ENCODE measurements at places on chromosomes 13 and 19. TPM values are rescaled to one million over a fixed set of nuclear protein-coding genes. Genes with fewer than 3 reads are reported as not detected.

GRCh38 chr19:33388231-33388724 lies 14.8 kb downstream of the CEBPG start:
- DNase-seq: no peak

DNA sequence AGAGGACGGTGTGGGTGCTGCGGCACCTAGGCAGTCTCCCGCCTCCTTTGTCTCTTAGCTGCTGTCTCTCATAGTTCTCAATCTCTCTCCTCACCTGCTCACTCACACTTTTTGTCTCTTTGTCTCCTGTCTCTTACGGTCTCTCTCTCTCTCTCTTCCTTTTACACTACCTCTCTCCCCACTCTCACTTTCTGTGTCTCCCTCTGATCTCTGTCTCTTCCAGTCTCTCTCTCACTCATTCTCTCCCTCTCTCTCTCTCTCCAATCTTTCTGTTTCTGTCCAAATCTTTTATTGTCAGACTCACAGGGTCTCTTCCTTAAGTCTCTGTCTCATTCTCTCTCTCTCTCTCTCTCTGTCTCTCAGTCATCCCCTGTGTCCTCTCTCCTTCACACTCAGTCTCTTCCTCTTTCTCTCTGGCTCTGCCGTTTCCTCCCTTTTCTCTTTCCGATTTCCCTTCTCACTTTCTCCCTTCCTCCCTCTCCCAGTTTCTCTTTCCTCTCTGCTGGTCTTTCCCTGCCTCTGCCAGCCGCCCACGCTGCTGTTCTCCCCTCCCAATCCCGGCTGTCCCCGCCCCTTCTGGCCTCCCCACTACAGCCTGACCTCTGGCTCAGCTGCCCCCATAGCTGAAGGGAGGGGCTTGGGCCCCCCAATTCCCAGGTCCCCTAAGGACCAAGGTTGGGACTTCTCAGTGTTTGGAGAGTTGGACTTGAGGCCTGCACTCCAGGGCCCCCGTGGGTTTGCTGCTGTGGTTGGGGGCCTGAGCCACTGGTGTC lies at the start of gene PLEKHA4:
Gene PLEKHA4, minus strand, starts transcription at position 504 of the 773 bp plus-strand sequence. CDS start 997 bp downstream, outside the sequence.
- DNase-seq: peak; percentile 77

- DNase-seq: no peak
Observed at GRCh38 chr13:85590231-85590931, 208.8 kb downstream of the SLITRK6 start.

DNA sequence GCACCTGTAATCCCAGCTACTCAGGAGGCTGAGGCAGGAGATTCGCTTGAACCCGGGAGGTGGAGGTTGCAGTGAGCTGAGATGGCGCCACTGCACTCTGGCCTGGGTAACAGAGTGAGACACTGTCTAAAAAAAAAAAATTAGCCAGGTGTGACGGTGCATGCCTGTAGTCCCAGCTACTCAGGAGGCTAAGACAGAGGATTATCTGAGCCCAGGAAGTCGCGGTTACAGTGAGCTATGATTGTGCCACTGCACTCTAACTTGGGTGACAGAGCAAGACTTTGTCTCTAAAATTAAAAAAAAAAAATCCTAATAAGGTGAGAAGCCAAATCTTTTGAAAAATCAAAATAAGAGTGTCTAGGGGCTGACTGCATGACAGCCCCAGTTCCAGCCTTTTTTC lies 9.7 kb upstream of the CEBPA start:
- DNase-seq: no peak

DNA sequence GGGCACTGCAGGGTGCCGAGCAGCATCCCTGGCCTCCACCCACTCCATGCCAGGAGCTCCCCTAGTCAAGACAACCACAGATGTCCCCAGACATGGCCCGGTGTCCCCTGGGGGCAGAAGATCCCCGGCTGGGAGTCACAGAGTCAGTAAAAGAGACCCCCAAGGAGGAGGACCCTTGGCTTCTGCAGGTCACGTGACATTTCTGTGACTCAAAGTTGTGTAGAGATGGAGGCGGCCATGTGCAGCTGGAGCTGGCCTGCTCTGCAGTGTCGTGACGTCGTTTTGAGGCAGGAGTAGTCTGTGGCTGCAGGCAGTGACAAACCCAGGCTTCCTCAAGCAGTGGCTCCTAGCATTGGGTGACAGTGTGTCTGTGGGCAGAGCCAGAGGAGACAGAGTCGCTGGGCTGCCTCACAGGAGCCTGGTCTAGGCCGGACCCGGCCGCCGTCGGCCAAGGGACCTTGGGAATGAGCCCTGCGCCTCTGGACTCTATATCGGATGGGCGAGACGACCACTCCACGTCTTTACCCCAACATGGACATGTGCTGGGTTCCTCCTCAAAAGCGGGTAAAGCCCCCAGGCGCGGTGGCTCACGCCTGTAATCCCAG lies 7.7 kb upstream of the DIRAS1 start:
- no peak for DNase-seq

GRCh38 chr13:97977982-97978381 lies 24.5 kb downstream of the IPO5 start:
- no peak for DNase-seq

GRCh38 chr19:40735013-40735771 lies 15.1 kb downstream of the ACTMAP start:
- DNase-seq: no peak

DNA sequence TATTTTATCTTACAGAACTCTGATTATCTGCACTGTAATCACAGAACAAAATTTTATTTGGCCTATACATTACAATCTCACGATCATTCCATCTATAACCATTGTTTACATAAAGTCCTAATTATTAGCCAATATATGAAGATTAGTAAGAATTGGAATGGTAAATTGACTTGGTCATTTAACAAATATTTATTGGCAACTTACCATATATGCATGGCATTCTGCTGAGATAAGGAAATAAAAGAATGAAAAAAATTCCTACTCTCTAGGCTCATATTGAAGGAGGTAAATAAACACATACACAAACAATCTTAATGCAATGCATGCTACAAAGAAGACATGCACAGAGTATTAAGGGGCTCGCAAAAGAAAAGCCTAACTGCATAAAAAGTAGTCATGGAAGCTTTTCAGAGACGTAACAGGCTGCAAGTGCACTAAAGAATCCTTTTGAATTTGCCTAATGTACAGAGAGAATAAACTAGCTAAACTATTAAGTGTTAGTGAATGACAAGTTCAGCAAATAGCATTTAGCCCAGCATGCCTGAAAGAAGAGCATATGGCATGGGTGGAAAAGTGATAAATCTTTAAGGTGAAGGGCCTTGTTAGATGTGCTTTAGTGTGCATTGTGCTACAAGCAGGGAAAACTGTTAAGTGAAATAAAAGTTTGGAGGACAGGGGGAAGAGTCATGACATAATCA lies 1131.1 kb downstream of the PCDH9 start:
- no peak for DNase-seq

DNA sequence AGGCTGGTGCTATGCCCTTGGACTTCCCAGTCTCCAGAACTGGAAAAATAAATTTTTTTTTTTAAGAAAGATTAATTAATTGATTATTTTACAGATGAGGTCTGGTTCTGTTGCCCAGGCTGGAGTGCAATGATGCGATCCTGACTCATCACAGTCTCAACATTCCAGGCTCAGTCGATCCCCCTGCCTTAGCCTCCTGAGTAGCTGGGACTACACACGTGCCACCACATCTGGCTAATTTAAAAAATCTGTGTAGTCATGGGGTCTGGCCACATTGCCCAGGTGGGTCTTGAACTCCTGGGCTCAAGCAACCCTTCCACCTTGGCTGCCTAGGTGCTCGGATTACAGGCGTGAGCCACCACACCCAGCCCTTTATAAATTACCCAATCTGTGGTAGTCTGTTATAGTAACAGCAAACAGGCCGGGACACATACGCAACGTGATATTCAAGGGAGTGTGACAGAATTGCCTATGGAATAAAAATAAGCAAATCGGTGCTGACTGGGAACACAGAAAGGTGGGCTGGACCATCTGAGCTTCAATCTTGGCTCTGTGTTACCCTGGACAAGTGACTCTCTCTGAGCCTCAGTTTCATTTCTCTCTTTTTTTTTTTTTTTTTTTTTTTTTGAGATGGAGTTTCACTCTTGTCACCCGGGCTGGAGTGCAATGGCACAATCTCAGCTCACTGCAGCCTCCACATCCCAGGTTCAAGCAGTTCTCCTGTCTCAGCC lies 42.8 kb downstream of the PIN1 start:
- DNase-seq: no peak

GRCh38 chr13:26487781-26488180 lies 69.7 kb upstream of the WASF3 start:
- DNase-seq: no peak

- no peak for DNase-seq
Observed at GRCh38 chr13:102825921-102826706, 19.7 kb upstream of the ERCC5 start.

GRCh38 chr19:31312677-31313244 lies 36.5 kb downstream of the TSHZ3 start:
- no peak for DNase-seq

GRCh38 chr13:28747851-28748250 lies 29.1 kb upstream of the SLC46A3 start:
- DNase-seq: peak; percentile 26

GRCh38 chr13:94677799-94678198 lies 34.5 kb downstream of the SOX21 start:
- no peak for DNase-seq

- DNase-seq: no peak
Observed at GRCh38 chr19:33394723-33395560, 21.4 kb downstream of the CEBPG start.

- no peak for DNase-seq
Observed at GRCh38 chr19:45791744-45792469, 738 bp downstream of the DMWD start.

DNA sequence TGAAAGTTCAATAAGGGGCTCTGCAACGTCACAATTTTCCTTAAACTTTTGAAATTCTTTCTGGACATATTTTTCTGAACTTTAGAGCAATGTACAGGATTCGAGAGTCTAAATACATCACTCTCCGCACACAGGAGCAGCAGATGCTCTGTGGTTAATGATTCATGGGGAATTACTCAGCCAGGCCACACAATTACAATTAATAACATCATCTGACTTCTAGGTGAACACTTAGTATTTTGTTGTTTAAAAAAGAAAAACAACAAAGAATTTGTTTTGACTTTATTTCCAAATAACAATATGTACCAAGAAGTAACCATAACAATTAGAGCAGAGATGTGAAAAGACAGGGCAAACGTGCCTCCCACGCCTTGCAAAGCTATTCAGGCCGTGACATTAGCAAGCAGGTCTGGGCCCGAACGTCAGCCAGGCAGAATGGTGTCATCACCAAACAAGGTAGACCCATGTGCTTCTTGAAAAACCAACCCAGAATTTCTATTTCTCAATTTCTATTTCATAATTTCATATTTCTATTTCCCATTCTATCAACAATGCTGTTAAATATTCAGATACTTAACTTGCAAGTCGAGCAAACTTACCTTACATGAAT lies 236.3 kb downstream of the COL4A1 start:
- DNase-seq: no peak

- DNase-seq: no peak
Observed at GRCh38 chr19:30512176-30513081, 140.2 kb downstream of the ZNF536 start.

DNA sequence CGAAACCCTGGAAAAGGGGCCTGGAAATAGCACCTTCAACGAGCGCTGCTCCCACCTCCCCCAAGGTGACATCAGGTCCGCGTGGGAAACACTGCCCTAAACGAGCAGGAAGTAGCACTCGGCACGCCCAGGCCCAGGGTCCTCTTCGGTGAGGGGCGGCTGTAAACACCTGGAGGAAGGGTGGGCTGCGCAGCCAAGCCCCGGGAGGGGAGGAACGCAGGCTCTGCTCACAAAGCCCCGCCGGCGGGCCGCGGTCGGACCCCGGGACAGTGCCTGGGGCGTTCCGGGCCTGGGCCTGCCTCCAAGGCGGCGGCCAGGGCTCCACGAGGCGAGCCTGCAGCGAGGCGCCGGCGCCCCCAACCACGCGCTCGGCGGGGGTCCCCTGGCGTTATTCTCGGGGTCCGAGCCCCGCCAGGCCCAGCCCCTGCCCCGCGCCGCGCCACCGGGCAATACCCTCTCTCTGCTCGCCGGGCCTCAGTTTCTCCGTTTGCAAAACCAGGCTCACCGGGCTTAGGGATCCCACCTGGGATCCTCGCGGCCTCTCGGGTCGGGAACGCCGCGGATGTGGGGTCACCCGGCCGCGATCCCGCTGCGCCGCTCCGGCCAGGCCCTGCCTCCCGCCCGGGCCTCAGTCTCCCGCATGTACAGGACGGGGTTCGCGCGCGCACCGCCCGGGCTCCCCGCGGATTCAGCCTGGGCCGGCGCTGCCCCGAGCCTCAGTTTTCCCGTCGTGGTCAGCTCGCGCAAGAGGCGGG lies 630 bp downstream of the RNF126 start:
- no peak for DNase-seq

DNA sequence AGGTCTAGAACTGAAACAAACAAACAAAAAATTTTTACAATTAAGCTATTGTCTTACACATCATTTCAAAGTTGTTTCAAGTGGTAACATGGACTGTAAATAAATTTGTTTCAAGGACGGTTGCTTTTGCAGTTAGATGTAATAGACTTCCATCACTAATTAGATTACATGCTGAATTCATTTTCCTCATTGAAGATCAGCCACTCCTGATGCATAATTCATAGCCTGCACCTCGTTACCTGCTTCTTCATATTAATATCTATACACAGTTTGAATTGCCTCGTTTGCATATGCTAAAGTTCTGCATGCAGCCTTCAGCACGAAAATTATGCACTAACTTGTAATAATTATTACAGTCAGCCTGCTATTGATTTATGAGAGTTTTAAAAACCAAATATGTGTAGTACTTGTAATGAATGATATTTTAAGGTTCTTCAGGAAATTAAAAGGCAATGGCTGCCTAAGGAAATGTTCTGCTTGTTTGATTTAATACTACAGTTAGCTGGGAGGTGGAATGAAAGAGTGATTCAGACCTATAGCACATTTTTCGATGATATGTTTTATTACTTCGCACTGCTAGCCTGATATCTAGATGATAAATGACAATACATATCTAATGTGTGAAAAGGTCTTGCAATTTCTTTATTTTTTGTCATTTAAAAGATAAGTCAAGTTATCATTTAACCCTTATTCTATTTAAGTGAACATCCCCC lies 184.9 kb downstream of the DACH1 start:
- no peak for DNase-seq

DNA sequence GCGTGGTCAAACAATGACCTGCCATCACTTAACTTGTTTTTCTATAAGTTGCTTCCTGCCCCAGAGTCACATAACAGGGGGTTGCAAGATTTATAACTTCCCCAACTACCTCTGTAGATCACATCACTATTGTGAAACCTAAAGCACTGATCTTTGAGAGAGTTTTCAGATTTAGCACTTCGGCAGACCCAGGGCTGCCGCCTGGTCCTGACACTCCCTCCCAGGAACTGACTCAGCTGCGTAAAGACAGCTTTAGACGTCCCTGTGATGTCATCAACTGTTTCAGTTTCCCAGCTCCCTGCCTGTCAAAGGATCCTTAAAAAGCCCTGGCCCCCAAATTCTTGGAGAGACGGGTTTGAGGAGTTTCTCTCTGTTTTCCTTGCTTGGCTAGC lies 33.3 kb downstream of the IGFL2 start:
- DNase-seq: no peak

KLHL1 gene
- not detected for total RNA-seq

ATP13A1 gene
- 62.1 TPM for total RNA-seq

ZNF829 gene
- 2.2 TPM for total RNA-seq

UFM1 gene
- 20.7 TPM for total RNA-seq

PSPN gene
- 0.82 TPM for total RNA-seq

CNFN gene
- total RNA-seq: not detected

LMTK3 gene
- 1.3 TPM for total RNA-seq
